Activated CD4-positive, alpha-beta T cell treated with anti-CD3 and anti-CD28 coated beads for 36 hours (primary cell): ENCODE measurements at places on chromosomes 4 and X. TPM values are rescaled to one million over a fixed set of nuclear protein-coding genes. Genes with fewer than 3 reads are reported as not detected.

DNA sequence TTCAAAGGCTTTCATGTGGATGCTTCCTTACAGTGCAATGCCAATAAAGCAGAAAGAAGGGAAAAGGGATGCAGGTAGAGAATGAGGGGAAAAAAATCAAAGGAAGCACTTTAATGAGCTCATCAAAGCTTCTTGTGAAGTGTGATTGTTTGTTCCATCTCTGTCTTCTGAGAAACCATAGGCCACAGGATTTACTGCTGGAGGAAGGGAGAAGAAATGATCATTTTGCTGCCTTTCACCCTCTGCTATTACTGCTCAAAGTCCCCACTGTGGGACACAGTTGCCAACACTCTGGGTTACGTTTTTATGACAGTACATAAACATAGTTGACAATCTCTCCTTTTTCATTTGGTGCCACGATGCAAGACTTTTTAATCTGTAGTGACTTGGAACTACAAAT, 558.0 kb upstream of the TECRL start:
- H3K36me3 ChIP-seq: no peaks in the 10 kb centered on the region
- no peak for DNase-seq
- H3K4me1 ChIP-seq: no peaks in the 10 kb centered on the region
- H3K27ac ChIP-seq: no peak overlapping the region
- no peak overlapping the region for H3K4me3 ChIP-seq

GRCh38 chr4:123488916-123489315, 92.3 kb downstream of the SPRY1 start:
- DNase-seq: peak; percentile 17
- no peak overlapping the region for H3K4me3 ChIP-seq
- H3K27ac ChIP-seq: no peak overlapping the region
- no peaks in the 10 kb centered on the region for H3K36me3 ChIP-seq
- peaks cover 9% of the 10 kb centered on the region for H3K4me1 ChIP-seq

GRCh38 chr4:8015512-8015911, 75.9 kb upstream of the AFAP1 start:
- DNase-seq: no peak
- no peak overlapping the region for H3K27ac ChIP-seq
- H3K4me3 ChIP-seq: no peak overlapping the region
- no peaks in the 10 kb centered on the region for H3K36me3 ChIP-seq

DNA sequence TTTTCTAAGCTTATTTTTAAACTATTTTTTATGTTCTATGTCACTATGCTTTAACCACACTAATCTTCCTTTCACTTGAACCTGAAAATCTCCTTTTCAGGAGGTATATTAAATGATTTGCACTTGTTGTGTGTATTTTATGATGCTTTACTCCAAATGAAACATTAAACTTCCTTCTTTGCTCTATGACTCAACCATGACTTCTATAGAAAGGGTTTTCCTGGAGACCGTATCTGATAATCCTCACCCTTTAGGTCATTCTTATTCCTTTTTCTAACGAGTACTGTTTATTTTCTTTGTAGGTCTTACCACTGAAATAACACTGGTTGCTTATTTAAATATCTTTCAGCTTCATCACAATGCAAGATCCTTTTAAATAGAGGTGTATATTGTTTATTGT, 1163.2 kb downstream of the PCDH18 start:
- no peak overlapping the region for H3K4me3 ChIP-seq
- no peak for DNase-seq
- H3K27me3 ChIP-seq: no peaks in the 10 kb centered on the region
- H3K4me1 ChIP-seq: no peaks in the 10 kb centered on the region

- no peak overlapping the region for H3K27ac ChIP-seq
- peaks cover 6% of the 10 kb centered on the region for H3K4me1 ChIP-seq
- no peaks in the 10 kb centered on the region for H3K27me3 ChIP-seq
- H3K4me3 ChIP-seq: no peak overlapping the region
- no peak for DNase-seq
Observed at GRCh38 chr4:117987464-117987863, 46.8 kb upstream of the NDST3 start.

DNA sequence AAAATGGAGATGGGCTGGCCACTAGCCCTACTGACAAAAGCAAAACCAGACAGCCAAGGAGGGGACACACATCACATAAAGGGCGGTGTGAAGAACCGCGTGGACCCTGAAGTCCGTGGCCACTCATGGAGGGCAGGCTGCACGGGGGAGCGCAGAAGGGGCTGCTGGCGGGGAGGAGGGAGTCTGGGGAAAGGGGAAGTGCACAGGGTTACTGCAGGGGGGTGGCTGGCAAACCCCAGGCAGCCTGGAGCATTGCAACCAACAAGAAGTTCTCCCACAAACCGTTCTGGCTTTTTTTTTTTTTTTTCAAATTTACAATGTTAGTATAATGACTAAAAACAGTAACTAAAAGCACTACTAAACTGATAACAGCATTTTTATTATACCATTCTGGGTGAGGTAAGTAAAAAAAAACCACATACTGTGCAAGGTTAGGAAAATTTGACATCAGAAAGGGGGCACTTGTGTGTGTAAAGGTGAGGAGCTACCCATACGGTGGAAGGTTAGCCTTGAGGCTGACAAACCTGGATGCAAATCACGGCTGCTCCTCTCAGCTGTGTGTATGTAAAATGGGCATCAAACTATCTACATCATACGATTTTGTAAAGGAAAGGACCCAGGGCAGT, 87.1 kb downstream of the TSPAN5 start:
- H3K36me3 ChIP-seq: peaks cover 28% of the 10 kb centered on the region
- peaks cover 34% of the 10 kb centered on the region for H3K4me1 ChIP-seq
- no peaks in the 10 kb centered on the region for H3K27me3 ChIP-seq
- no peak for DNase-seq
- H3K27ac ChIP-seq: peak overlapping the region; percentile 83

DNA sequence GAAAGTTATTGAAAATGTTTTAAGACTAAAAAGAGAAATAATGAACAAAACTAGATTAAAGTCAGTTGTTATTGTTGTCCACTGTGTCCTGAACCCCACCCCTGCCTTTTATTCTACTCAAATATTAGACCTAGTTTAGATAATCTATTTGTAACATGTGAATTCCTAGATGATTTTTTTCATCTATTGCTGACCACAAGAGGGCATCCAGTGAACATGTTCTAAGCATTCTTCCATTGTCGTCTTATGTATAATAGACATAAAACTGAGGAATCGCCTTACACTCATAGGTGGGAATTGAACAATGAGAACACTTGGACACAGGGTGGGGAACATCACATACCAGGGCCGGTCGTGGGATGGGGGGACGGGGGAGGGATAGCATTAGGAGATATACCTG, 36.4 kb upstream of the HPRT1 start:
- no peak overlapping the region for H3K4me3 ChIP-seq
- H3K27ac ChIP-seq: no peak overlapping the region
- H3K27me3 ChIP-seq: no peaks in the 10 kb centered on the region
- peaks cover 8% of the 10 kb centered on the region for H3K36me3 ChIP-seq
- no peak for DNase-seq
- H3K4me1 ChIP-seq: no peaks in the 10 kb centered on the region

- H3K27me3 ChIP-seq: no peaks in the 10 kb centered on the region
- no peak for DNase-seq
- peak overlapping the region; percentile 93 for H3K27ac ChIP-seq
- peak overlapping the region; percentile 85 for H3K4me3 ChIP-seq
Observed at GRCh38 chrX:101347859-101348451, 587 bp downstream of the TIMM8A start.

DNA sequence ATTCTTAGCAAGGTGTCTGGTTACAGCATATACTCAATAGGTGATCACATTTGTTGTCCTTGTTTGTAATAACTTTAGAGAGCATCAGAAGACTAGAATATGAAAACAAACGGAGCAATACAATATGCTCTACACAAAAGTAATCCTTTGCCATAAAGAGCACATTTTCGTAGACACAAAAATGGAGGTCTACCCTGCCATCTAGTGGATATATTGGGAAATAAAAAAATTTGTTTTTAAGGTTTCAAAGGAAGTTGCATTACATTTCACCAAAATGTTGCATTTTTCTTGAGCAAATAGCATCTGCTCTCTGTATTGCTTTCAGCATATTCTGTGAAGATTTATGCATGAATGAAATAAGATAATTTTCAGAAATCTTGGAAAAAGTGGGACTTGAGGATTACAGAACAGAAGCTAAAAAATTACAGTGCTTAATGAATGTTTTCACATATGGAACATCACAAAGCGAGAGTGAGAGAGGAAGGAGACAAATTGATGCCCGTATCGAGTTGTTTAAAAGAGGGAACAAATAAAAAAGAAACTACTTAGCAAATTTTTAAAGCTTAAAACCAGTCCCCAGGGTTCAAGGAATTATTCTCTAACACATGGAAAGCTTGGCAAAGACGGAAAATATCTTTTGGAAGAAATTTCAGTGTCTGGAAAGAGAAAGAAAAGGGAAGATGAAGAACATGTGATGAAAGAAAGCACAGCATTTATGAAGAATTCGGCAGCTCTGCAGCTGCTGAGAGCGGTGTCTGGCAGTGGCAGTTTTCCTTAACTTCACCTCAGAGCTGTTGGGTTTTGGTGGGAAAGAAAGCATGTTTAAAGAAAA, 390.1 kb downstream of the ANKRD50 start:
- H3K27ac ChIP-seq: no peak overlapping the region
- no peak overlapping the region for H3K4me3 ChIP-seq
- H3K4me1 ChIP-seq: no peaks in the 10 kb centered on the region
- no peaks in the 10 kb centered on the region for H3K36me3 ChIP-seq
- DNase-seq: no peak

- peak overlapping the region; percentile 68 for H3K4me3 ChIP-seq
- H3K4me1 ChIP-seq: peaks cover 54% of the 10 kb centered on the region
- H3K36me3 ChIP-seq: peaks cover 20% of the 10 kb centered on the region
- peak; percentile 59 for DNase-seq
Observed at GRCh38 chr4:80058740-80059139, 14.3 kb downstream of the ANTXR2 start.

DNA sequence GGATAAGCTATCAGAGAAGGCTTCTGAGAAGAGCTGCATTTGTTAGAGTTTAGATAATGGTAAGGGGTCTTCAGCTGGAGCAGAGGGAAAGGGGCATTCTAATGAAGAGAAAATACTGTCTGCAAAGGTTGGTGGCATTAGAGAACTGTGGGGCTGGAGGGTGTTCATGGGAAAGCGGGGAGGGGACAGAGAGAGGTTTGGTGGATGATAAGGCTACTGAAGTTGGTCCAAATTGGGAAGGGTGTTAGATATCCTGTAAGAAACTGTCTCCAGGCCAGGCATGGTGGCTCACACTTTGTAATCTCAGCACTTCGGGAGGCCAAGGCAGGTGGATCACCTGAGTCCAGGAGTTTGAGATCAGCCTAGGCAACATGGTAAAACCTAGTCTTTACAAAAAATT, 59.9 kb downstream of the AFF1 start:
- peaks cover 15% of the 10 kb centered on the region for H3K4me1 ChIP-seq
- no peak overlapping the region for H3K4me3 ChIP-seq
- no peaks in the 10 kb centered on the region for H3K27me3 ChIP-seq
- peaks cover 6% of the 10 kb centered on the region for H3K36me3 ChIP-seq
- no peak overlapping the region for H3K27ac ChIP-seq

GRCh38 chr4:74327762-74328161, 19.5 kb downstream of the EPGN start:
- H3K27me3 ChIP-seq: peaks cover 5% of the 10 kb centered on the region
- H3K4me1 ChIP-seq: no peaks in the 10 kb centered on the region
- H3K36me3 ChIP-seq: no peaks in the 10 kb centered on the region
- no peak overlapping the region for H3K4me3 ChIP-seq
- no peak overlapping the region for H3K27ac ChIP-seq

GRCh38 chr4:127000110-127000509, 632.6 kb upstream of the INTU start:
- no peak for DNase-seq
- no peaks in the 10 kb centered on the region for H3K36me3 ChIP-seq
- no peak overlapping the region for H3K4me3 ChIP-seq
- no peak overlapping the region for H3K27ac ChIP-seq
- no peaks in the 10 kb centered on the region for H3K27me3 ChIP-seq

- H3K4me1 ChIP-seq: no peaks in the 10 kb centered on the region
- peak; percentile 29 for DNase-seq
- H3K27me3 ChIP-seq: no peaks in the 10 kb centered on the region
- H3K27ac ChIP-seq: no peak overlapping the region
- H3K4me3 ChIP-seq: no peak overlapping the region
Observed at GRCh38 chr4:78592088-78592783, 40.7 kb downstream of the ANXA3 start.

Gene PNMA6F
- not detected for total RNA-seq

Gene NAP1L3
- total RNA-seq: 2.2 TPM

Gene KLF8
- 5.4 TPM for total RNA-seq

Gene TMPRSS11B
- total RNA-seq: not detected

Gene STPG2
- 0.14 TPM for total RNA-seq
